Stimulated activated CD8-positive, alpha-beta memory T cell treated with anti-CD3 and anti-CD28 coated beads, Interleukin-12 subunit alpha, Interleukin-12 subunit beta, amount 100 ng/mL, for 4 hours (primary cell): ENCODE measurements at places on chromosomes 1 and 21.

DNA sequence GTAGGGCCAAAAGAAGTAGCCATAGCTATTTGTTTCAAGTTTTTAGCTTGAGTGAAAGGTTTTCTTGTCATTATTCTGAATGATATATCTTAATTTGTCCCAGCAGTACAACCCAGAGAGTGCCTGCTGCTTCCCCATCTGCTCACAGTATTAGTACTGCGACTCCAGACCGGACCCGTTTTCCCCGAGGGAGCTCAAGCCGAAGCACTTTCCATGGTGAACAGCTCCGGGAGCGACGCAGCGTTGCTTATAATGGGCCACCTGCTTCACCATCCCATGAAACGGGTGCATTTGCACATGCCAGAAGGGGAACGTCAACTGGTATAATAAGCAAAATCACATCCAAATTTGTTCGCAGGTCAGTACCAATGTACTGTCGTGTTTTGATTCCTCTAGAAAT lies 37.2 kb upstream of the C1orf115 start:
- DNase-seq: no peak

- DNase-seq: peak; percentile 19
Measured at GRCh38 chr21:15730484-15731242, 881 bp downstream of the USP25 start.

DNA sequence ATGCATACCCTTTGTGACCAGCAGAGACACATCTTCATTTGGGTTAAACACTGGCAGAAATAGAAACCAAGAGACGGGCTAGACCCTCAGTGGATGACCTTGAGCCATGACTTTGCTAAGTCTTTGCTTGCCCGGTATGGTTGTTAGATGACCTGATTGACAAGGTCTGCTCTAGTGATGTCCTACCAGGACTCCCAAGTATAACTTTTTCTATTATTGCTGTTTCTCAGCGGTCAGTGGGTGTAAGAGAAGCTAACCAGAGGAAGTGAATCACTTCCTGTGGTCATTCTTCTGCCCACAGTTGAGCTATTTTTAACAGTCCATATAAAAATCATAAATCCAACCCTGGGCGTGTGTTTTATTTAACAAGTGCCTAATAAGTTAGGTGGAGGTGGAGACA lies 126.2 kb upstream of the ETS2 start:
- no peak for DNase-seq

DNA sequence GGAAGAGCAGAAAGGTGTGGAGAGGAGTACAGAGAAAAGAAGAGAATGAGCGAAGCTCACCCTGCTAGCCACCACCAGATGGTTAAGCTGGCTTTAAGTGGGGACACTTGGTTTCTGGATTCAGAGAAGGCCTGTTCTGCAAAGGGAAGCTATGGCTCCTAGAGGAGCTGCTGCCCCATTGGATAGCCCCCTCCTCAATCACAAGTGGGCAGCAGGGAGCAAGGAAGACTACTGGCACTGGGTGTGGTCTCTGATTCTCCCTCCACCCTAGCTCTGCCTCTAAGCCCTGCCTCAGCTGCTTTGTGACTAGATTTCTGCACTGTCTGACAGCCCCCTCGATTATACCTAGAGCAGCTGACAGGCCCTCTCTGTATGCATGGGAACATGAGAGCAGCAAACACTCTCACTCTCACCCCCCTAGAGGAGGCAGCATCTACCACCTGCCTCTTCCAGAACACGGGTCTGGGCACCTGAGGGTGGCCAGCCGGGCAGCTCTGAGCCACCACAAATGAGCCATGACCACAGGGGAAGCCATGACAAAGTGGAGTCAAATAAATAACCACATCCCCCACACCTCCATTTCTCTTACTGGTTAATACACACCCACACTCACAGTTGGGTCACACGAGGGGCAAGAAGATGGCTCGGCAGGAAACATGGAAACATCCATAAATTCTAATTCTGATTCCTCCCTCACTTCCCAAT lies 13.6 kb downstream of the PLEKHA6 start:
- no peak for DNase-seq

- DNase-seq: no peak
Measured at GRCh38 chr21:14751602-14752344, 205.7 kb upstream of the SAMSN1 start.
